Mucosa of gallbladder (tissue), 1 donor: ENCODE measurements at places on chromosomes 11 and 22. TPM values are rescaled to one million over a fixed set of nuclear protein-coding genes. Genes with fewer than 3 reads are reported as not detected.

C22orf42 gene
- total RNA-seq = not detected

SYT8 gene
- total RNA-seq = 218 TPM

OR51G1 gene
- total RNA-seq = not detected

TP53AIP1 gene
- not detected for total RNA-seq

SLC5A4 gene
- total RNA-seq = 0.81 TPM

DAGLA gene
- 10.6 TPM for total RNA-seq

FGF4 gene
- total RNA-seq = not detected

GRCh38 chr11:131190446-131190845, 180.0 kb upstream of the NTM start:
- no peak for DNase-seq

GRCh38 chr11:45259592-45259991, 26.5 kb downstream of the SYT13 start:
- peak; percentile 84 for DNase-seq

DNA sequence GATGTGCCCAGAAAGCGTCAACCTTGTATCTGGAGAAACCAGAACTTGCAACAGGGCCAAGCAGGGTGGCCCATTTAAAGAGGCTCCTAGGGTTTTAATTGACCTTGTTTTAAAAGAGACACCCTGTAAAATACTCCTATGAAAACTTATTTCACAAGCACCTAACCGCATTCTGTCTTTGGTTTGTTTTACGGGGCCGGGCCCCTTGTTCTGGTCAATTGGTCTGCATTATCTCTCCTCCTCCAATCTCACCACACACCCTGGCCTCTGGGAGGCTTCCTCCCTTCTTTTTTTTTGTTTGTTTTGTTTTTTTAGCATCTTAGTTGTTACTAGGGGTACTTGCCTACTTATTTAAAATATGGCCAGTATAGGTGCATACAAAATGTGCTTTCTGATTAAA, 4.7 kb downstream of the EHF start:
- no peak for DNase-seq

DNA sequence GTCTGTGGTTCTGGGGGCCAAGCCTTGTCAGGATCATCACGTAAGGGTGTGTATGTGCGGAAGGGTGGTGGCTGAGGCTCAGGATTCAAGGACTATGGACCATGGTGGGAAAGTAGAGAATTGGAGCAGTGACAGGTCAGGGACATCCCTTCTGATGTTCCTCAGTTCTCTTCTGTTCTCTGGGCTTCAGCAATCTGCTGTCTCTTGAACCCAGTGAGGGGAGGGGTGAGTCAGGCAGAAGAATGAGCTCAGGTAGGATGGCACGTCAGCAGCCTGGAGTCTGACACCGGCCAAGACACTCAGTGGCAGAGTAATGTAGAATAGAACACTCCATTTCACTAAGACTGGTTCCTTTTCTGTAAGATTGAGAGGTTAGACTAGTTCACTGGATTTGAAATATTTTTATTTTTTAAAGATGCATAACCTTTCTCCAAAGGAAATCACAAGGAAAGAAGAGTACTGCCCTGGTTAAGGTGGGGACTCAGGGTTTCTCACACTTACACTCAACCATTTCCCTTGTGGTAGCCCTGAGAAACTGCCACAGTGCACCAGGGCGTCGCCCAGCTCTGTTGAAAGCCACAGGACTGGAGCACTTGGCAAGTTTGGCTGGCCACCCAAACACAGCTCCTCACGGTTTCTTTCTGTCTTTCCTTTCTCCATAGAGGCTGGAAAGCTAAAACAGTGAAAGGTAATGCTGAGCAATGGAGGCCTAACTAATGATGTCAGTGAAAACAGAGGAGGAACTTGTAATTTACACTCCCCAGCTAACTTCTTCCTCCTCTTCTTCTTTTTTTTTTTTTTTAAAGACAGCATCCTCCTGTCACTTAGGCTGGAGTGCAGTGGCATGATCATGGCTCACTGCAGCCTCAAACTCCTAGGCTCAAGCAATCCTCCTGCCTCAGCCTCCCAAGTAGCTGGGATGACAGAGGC, 23.1 kb upstream of the MICAL2 start:
- no peak for DNase-seq

DNA sequence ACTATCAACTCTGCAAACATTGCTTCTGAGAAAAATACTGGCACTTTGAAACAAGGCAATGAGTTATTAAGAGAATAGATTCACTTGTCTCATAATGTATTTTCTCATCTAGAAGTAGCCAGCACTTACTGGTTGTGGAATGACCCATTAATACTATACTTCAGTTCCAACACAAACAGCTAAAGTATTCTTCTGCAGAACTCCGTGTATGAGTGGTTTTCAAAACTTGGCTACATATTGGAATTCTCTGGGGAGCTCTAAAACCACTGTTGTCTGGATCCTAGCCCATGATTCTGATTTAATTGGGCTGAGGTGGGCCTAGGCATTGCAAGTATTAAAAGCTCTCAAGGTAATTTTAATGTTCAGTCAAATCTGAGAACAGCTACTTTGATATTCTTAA, 1416.4 kb upstream of the RAG2 start:
- DNase-seq = no peak

DNA sequence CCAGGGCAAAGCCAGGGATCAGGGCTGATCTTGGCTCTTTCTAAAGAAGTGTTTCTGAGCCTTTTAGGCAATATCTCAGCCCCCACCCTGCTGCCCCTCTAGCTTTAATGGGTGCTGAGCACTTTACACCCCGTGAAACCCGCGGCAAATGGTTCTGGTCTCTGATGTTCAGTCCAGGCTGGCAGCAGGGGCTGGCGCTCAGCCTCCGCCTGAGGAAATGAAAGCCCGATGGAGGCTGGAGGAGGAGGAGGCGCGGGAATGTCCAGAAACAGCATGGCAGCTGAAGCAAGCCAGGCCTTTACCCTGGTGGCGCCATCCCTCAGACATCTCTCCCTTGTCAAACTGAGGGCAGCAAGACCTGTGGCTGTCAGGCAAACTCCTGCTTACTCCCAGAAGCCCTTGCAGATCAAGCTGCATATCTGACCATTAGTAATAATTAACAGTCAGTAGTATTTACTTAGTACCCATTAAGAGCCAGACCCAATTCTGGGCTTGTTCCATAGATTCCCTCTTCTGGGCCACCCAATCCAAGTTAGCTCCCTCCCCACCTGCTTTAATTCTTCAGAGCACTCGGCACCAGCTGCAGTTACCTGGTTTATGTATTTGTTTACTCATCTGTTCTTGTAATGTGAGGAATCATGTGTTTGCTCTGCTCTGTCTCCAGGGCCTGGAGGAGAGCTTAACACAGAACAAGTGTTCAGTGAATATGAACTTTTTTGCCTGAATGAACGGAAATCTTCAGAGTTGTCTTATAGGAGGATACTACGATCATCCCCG, 15.0 kb upstream of the ALX4 start:
- no peak for DNase-seq

DNA sequence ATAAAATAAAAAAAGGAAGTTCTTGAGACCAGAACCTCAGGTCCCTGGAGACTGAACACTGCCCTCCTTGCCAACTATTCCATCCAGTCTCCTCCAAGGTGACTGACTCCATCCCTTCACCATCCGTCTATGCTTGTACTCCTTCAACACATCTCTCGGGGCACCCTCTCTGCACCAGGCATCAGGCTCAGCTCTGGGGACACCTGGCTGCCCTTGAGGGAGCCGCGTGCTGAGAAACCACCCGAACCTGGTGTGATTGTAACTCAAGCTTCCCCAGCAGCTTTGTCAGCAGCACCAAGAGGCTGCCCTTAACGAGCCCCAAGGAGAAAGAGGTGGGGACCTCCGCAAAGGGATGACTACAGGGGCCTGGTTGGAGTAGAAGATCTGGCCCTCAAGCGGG, 1.7 kb downstream of the PTPN5 start:
- no peak for DNase-seq

GRCh38 chr11:70713988-70714665, 315.8 kb downstream of the CTTN start:
- DNase-seq = no peak

GRCh38 chr11:17734418-17734911, at the start of gene KCNC1:
KCNC1 (plus strand) TSS chr11:17734781; CDS start chr11:17736003, 1,222 bp downstream.
- DNase-seq = no peak

- no peak for DNase-seq
These were observed 1336.9 kb downstream of the BRD1 start for GRCh38 chr22:48490500-48491411.

DNA sequence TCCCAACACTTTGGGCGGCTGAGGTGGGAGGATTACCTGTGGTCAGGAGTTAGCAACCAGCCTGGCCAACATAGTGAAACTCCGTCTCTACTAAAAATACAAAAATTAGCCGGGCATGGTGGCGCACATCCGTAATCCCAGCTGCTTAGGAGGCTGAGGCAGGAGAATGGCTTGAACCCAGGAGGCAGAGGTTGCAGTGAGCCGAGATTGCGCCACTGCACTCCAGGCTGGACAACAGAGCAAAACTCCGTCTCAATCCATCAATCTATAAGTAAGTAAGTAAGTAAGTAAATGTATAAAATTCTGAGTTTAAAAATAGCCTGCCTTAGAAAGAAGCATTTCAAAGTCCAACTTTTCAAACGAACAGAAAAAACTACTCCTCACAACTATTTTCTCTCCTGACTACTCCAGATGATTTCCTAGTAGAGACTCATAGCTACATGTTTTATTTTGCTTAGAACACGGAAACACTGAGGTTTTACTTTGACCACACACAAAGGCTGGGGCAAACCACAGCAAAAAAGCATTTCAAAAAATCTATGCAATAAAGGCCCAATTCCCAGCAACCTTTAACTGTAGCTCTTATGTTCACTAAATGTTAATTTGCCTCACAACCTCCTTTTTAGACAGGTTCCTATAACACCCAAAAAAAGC, 16.3 kb downstream of the SPTY2D1 start:
- DNase-seq = no peak
